Foreskin melanocyte (primary cell): ENCODE measurements at places on chromosomes 6 and 20.

DNA sequence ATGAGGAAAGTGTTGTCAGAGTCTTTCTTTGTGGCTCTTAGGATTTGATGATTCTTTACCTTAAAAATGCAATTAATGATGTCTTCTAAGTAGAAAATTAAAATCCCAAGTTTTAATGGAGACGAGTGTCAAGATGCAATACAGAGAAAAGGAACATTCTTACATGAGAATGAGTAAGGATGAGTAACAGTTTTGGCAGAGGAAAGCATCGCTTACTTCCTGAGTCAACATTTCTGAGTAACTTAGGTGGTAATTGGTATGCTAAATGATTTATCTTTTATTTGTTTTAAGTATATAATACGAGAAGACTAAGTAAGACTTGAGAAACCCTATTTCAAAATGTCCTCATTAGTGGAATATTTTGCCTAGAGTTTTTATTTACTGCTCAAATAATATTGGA is 101.3 kb downstream of the RTN4IP1 start:
- no peak for DNase-seq

- no peak for DNase-seq
Measured at GRCh38 chr6:110741517-110741916, 73.8 kb downstream of the CDK19 start.

DNA sequence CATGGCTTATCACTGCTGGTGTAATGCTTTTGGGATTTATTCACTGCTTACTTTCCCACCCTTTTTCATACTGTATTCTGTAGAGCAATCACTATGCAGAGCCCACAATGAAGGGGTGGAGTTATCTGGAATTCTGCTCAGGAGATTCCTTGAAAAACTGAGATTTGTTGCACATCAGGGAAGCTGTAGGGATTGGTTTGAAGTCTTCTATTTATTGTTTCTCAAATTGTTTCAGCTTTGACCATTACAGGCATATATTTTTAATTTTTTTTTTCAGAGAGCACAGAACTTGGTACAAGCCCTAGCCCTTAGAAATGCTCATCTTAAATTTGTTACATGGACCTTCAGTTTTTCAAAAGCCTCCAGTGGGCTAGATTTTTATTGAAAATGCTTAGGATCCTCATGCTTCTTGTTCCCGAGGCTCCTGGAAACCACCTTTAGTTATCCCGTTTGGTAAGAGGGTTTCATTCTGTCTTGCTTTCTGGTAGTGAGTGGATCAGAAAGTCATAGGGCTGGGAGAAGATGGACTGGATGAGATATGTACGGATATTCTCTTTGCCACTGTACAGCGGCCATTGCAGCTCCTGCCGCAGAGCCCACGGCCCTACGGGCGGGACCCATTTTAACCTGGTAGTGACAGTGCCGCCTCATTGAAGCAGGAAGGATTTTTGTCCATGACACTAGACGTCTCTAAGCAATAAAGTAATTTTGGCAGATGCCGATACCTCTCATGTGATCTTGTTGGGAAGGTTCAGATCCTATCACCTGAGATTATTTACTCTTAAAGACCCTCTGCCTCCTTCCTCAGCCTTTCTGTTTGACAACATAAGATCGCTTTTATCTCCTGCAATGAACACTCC is 45.3 kb upstream of the ZNF184 start:
- DNase-seq: no peak

GRCh38 chr20:46568570-46569129 is 18.2 kb upstream of the OCSTAMP start:
- DNase-seq: peak; percentile 48

DNA sequence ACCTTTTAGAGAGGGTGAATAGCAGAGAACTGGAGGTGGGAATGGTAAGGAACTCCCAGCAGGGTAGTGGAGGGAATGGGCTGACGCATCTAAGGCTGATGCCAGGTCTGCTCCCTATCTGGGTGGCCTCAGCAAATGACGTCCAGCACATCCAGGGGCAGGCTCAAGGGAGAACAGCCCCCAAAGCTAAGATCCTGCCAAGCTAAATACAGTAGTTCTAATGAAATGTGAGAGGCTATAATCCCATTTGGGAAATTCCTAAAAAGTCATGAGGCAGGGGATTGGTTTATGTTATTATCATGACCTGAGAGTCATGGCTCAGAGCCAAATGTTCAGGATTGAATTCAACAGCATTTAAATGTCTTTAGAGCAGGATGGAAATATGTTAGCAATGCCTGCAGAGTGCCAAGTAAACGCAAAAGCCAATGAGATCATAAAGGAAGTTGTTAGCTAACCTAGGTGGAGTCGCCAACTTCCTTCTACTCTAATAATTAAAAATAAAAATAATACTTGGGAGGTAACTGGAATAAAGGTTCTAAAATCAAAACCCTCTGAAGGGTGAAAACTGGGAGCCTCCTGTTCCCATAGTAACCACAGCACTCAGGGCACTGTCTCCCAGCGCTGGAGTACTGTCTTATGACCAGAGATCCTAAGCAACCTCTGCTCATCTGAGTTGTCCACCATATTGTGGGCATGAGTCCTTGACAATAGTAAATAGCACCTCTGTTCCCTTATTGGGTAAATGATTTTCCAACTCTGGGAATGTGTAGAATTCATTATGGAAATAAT is 34.8 kb downstream of the IYD start:
- DNase-seq: no peak

DNA sequence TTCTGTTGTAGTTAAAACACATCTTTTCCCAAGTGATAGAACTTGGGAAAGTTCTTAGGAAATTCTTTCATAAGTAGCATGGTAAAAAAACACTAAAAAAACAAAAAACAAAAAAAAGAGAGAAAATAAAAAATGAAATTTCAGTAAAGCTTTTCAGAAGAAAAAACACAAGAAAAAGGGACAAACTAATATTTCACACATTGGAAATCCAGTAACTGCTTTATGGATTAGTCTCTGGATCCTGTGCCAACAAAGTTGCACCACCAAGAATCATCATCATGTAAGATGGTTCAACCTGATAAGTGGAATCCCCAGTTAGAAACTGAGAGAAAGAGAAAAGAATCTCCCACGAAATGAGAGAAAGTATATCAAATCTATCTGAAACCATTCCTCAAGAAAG is 144.2 kb downstream of the GMDS start:
- DNase-seq: no peak

DNA sequence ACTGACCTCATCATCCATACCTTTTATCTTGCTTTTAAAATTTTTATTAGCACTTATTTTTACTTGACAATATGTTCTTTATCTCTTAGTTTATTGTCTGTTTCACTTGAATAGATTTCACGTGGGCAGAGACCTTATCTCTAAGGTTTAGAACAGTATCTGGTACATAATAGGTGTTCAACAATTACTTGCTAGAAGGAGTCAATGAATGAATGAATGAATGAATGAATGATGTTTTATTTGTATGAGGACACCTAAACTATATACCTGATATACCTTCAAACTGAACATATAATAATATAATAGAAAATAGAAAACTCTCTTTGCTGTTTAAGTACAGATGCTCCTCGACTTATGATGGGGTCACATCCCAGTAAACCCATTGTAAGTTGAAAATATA is 412.6 kb downstream of the CDKAL1 start:
- DNase-seq: no peak

GRCh38 chr6:144410059-144410458 is 124.9 kb downstream of the UTRN start:
- no peak for DNase-seq

- DNase-seq: peak; percentile 55
Measured at GRCh38 chr6:155174576-155175211, 89.1 kb upstream of the CLDN20 start.

GRCh38 chr6:137013031-137013430 is 31.7 kb downstream of the IL20RA start:
- DNase-seq: no peak
